ENCODE measurements at places on chromosomes 1 and 21. TPM values are rescaled to one million over a fixed set of nuclear protein-coding genes. Genes with fewer than 3 reads are reported as not detected.

The TPTE gene
- not detected for total RNA-seq

The GSTM3 gene
- 50.1 TPM for total RNA-seq

The UBASH3A gene
- not detected for total RNA-seq

The CSDE1 gene
- 599 TPM for total RNA-seq

The SAMD11 gene
- total RNA-seq: 7.7 TPM

The LRRN2 gene
- total RNA-seq: not detected

The LCE2B gene
- not detected for total RNA-seq

The CRYAA gene
- total RNA-seq: not detected

All from osteoblast (primary cell).